ENCODE measurements at places on chromosomes 13 and 19. TPM values are rescaled to one million over a fixed set of nuclear protein-coding genes. Genes with fewer than 3 reads are reported as not detected.

RUBCNL gene
- total RNA-seq = not detected

CYP4F2 gene
- 1.7 TPM for total RNA-seq

FLT1 gene
- total RNA-seq = not detected

NEK5 gene
- total RNA-seq = 0.43 TPM

MBD3L2 gene
- not detected for total RNA-seq

ZNF792 gene
- 3.4 TPM for total RNA-seq

AP1M1 gene
- total RNA-seq = 21.3 TPM

KCNN4 gene
- total RNA-seq = 24.8 TPM

PLIN4 gene
- 8.7 TPM for total RNA-seq

PCDH9 gene
- 0.24 TPM for total RNA-seq

KATNAL1 gene
- total RNA-seq = 4.3 TPM

MIA gene
- total RNA-seq = 0.24 TPM

PLK5 gene
- not detected for total RNA-seq

GTF3A gene
- 150 TPM for total RNA-seq

BABAM1 gene
- total RNA-seq = 97.6 TPM

CGB2 gene
- total RNA-seq = not detected

CEACAM16 gene
- not detected for total RNA-seq

QPCTL gene
- total RNA-seq = 16.1 TPM

SYCN gene
- total RNA-seq = not detected

KLK1 gene
- total RNA-seq = not detected

DCT gene
- not detected for total RNA-seq

EDNRB gene
- total RNA-seq = under 0.01 TPM

SCAF1 gene
- 16.4 TPM for total RNA-seq

MAP3K10 gene
- total RNA-seq = 6.2 TPM

RNF126 gene
- 79.9 TPM for total RNA-seq

KLK14 gene
- not detected for total RNA-seq

DIAPH3 gene
- 4.3 TPM for total RNA-seq

COL5A3 gene
- total RNA-seq = 1.2 TPM

SLC25A42 gene
- total RNA-seq = 1.4 TPM

RNF225 gene
- 3.0 TPM for total RNA-seq

IQCN gene
- total RNA-seq = not detected

FGF22 gene
- not detected for total RNA-seq

UQCR11 gene
- total RNA-seq = 76.4 TPM

F2RL3 gene
- total RNA-seq = not detected

ARHGAP33 gene
- under 0.01 TPM for total RNA-seq

CCDC194 gene
- total RNA-seq = not detected

S1PR2 gene
- total RNA-seq = 2.7 TPM

C1QTNF9B gene
- total RNA-seq = not detected

FAM98C gene
- 10.6 TPM for total RNA-seq

SLC15A1 gene
- total RNA-seq = 0.21 TPM

CBARP gene
- 4.0 TPM for total RNA-seq

CPT1C gene
- 1.9 TPM for total RNA-seq

C19orf73 gene
- 0.48 TPM for total RNA-seq

ZNF557 gene
- total RNA-seq = 12.8 TPM

ADGRE3 gene
- total RNA-seq = not detected

STOML3 gene
- total RNA-seq = not detected

STAP2 gene
- 95.2 TPM for total RNA-seq

ICAM5 gene
- total RNA-seq = 32.0 TPM

FGF21 gene
- not detected for total RNA-seq

SLC6A16 gene
- under 0.01 TPM for total RNA-seq

ARHGEF1 gene
- total RNA-seq = 31.8 TPM

ZNF534 gene
- total RNA-seq = not detected

AMER2 gene
- not detected for total RNA-seq

CYP2S1 gene
- 29.6 TPM for total RNA-seq

SPACA4 gene
- total RNA-seq = 0.21 TPM

CASP14 gene
- total RNA-seq = 0.72 TPM

ISYNA1 gene
- total RNA-seq = 33.9 TPM

CACNG6 gene
- not detected for total RNA-seq

CYP4F12 gene
- total RNA-seq = not detected

Measured in tracheal epithelial cell (primary cell).